Fibroblast of mammary gland (primary cell): ENCODE measurements at places on chromosomes 5 and 9.

GRCh38 chr5:60487885-60488442 lies 212.0 kb downstream of the DEPDC1B start:
- peak; percentile 24 for DNase-seq

GRCh38 chr5:151492729-151493128 lies 45.3 kb downstream of the SLC36A1 start:
- DNase-seq, result peak; percentile 71

GRCh38 chr9:35859310-35859989 lies 10.8 kb downstream of the OR13J1 start:
- DNase-seq, result peak; percentile 46

GRCh38 chr5:78677777-78678668 lies 29.5 kb upstream of the LHFPL2 start:
- peak; percentile 99 for DNase-seq

GRCh38 chr5:30959238-30959637 lies 234.2 kb upstream of the CDH6 start:
- no peak for DNase-seq

DNA sequence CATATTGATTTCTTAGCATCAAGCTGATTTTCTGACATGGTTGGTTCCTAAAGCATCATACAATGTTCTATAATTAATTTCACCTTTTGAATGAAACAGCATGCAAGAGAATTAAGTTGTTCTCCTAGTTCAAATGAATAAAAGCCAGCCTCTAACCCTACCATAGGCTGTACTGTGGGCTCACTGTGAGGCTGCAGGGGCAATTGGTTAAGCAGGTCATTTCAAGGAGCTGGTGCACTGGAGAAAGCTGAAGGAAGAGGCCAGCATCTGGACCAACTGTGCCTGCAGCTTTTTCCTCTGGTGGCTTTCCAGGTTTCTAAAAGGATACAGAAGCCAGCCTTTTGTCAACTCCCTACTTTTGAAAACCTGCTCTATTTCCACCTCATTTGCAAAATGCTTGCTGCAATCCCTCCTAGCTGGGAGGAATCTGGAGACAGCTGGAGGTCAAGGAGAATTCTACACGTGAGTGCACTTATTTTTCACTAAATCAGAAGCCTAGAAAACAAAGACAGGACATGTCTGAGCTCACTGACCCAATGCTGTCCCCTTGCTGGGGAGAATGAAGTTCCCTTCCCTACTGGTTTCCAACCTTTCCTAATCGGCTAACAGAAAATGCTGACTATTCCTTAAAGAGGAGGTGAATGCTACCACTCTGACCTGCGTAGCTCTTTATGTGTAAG lies 158.9 kb downstream of the APBA1 start:
- DNase-seq, result no peak

DNA sequence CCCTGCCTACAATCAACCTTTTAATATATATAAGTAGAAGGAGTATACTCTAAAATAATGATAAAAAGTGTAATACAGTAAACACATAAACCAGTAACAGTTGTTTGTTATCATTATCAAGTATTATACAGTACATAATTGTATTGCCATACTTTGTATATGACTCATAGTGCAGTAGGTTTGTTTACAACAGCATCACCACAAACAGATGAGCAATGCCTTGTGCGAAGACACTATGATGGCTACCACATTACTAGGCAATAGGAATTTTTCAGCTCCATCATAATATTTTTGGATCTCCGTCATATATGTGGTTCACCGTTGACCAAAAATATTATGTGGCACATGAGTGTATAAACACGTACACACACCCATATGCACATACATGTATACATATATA lies 69.7 kb upstream of the APC start:
- DNase-seq, result peak; percentile 30

- peak; percentile 96 for DNase-seq
Measured at GRCh38 chr5:54390015-54390414, 65.5 kb upstream of the HSPB3 start.

DNA sequence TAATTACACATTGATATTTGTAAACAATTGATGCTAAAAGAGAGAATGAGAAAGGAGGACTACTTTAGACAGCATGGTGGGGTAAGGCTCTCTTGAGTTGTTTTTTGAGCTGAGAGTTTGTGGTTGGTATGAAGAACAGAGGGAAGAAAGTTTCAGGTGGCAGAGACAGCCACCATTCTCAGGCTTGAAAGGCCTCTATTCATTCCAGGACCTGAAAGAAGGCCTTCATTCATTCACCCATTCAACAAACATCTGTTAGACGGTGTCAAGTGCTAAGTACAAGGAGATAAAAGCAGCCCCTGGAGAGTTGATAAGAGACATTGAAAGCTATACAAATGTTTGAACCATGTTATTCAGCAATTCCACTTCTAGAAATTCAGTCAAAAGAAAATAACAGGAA lies 21.7 kb upstream of the ADAM19 start:
- DNase-seq, result no peak

GRCh38 chr5:82019342-82020138 lies 47.7 kb downstream of the ATG10 start:
- DNase-seq, result no peak

DNA sequence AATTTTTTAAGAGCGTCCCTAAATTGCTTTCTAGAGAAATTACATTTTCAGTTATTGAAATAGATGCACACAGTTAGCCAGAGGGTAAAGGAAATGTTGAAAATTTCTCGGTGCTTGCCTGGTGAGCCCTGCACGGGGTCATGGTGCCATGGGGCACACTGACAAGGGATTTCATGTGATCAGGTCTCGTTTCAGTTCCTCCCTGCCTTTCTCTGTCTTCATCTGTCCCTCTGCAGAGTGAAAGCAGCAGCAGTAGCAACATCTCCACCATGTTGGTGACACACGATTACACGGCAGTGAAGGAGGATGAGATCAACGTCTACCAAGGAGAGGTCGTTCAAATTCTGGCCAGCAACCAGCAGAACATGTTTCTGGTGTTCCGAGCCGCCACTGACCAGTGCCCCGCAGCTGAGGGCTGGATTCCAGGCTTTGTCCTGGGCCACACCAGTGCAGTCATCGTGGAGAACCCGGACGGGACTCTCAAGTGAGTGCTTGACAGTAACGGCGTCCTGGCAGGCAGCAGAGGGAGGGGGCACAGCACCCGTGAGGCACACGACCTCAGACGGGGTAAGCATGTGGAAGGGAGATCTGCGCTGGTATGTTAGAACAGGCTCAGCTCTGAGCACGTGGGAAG lies 89.1 kb upstream of the OTULINL start:
- DNase-seq, result no peak

DNA sequence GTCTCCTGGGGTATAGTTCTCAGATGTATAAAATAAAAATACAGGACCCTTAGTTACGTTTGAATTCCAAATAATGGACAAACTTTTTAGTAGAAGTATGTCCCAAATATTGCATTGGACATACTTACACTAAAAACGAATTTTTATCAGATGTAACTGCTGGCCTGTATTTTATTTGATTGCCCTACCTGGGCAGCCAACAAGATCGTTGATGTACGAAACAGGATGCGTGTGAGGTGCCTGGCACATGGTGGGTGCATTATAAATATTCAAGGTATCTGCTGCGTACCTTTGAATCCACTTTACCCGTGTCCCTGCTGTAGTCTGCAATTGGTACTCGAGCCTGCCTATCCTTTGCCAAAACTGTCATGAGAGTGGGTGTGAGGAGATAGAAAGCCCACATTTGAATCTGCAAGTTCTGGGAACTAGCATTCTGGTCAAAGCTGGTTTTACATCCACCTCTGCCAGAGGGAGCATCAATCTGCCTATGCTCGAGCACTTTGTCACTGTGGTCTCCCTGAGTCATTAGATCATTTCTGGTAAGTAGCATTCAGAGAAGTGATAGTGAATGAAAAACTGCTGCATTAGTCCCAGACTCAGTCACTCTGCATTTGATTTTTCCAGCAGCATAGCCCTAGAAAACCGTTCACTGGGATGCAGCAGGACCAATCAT lies 133.7 kb upstream of the IQGAP2 start:
- DNase-seq, result no peak

DNA sequence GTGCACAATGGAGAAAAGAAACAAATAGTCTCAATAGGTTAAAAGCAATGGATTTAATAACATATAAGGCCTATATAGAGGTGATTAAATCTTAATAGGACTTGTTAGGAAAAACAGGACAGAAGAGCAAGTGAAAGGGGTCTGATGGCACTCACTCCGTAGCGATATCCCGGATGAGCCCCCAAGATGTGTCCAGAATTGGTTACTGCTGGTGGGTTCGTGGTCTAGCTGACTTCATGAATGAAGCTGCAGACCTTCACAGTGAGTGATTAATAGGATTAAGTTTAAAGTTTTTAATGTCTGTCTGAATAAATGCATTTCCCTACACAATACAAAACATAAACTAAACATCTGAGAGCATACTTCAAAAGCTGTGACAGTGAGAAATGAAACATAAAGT lies 110.4 kb upstream of the FAM174A start:
- no peak for DNase-seq

- no peak for DNase-seq
Measured at GRCh38 chr9:105855987-105856386, 161.6 kb downstream of the TMEM38B start.

DNA sequence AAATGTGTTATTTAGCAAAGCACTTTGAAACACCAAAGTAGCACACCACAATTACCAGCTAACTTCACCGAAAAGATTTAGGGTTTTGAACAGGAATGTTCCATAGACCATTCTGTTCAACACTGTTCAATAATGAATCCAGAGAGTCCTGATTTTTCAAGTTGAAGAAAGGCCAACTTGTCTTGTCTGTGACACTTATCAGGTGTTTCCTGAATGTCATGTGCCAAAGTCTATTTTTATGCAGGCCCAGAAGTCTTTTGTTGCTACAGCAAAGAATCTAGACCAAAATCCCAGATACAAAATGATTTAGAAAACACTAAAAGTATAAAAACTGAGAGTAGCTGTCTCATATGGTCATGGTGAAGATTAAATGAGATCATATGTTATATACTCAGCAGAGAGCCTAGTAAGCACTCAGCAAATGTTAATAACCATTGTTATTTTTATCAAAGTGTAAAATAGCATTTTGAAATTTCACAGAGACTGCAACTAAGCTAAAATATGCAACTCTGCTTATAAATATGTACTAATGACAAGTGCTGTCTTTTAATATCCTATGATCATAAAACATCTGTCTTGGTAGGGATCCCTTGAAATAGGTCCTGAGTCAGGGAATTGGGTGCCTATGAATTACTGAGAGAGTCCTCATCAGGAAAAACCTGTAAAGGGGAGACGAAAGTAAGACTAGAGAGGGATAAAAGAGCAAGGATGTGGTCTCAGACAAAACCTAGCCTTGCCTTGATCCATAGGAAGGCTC lies 122.4 kb upstream of the SLC12A2 start:
- no peak for DNase-seq

DNA sequence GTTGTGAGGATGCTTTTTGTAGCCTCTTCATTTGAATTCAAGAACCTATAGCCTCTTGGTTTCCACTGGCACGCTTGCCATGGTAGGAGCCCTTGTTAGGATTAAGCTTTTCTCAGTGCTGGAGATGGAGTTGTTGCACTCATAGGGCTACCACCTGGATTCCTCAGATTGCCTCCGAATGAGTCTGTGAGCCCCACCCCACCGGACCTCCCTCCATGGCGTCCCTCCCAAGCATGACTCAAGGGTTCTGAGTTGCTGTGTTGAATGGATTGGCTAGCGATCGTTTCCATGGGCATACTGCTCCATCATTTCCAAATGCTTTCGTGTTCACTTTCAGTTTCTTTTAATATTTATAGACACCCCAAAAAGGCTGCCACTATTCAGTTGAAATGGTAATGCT lies 69.9 kb downstream of the DAPK1 start:
- peak; percentile 57 for DNase-seq

GRCh38 chr9:81915801-81916505 lies 12.3 kb upstream of the SPATA31D4 start:
- no peak for DNase-seq

DNA sequence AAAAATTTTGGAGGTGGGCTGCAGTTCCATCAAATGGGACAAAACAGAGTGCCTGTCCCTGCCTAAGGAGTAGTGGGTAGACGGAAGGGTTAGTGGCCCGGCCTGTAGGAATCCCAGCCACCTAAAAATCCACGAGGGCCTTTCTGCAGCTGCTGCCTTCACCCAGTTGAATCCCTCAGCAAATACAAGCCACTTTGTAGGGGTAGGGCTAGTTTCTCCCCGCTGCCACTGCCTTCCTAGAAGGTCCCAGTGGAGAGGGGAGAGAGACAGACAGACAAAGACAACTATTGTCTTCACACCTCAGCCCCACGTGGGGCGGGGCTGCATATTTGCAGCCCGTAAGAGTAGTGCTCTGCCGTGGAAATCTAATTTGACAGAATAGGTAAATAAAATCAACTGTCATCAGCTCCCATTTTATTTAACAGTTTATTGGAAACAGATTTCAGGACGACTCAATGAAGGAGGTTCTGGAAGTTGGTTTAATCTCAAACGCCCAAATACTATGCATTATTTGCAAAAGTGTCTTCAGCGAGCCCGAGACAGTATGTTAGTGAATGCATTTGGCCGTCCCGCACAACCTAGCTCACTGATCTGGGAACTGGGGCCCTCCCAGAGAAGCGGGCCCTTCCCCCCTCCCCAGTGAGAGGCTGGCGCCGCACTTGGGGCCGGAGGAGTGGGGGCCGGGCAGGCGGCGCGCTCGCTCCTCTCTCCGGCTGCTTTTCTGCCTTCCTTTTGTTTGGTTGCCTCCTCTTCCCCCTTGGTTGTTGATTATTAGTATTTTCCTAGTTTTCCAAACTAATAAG lies 67.6 kb upstream of the TBCA start:
- DNase-seq, result peak; percentile 3

- no peak for DNase-seq
Measured at GRCh38 chr5:54017580-54017979, 292.8 kb downstream of the ARL15 start.

GRCh38 chr9:33117796-33118195 lies 41.3 kb upstream of the SMU1 start:
- no peak for DNase-seq

- DNase-seq, result no peak
Measured at GRCh38 chr5:39107350-39107749, 33.2 kb upstream of the RICTOR start.

- DNase-seq, result no peak
Measured at GRCh38 chr5:148968311-148968710, 94.6 kb downstream of the SH3TC2 start.

GRCh38 chr5:14732991-14733390 lies 68.5 kb downstream of the OTULIN start:
- no peak for DNase-seq

DNA sequence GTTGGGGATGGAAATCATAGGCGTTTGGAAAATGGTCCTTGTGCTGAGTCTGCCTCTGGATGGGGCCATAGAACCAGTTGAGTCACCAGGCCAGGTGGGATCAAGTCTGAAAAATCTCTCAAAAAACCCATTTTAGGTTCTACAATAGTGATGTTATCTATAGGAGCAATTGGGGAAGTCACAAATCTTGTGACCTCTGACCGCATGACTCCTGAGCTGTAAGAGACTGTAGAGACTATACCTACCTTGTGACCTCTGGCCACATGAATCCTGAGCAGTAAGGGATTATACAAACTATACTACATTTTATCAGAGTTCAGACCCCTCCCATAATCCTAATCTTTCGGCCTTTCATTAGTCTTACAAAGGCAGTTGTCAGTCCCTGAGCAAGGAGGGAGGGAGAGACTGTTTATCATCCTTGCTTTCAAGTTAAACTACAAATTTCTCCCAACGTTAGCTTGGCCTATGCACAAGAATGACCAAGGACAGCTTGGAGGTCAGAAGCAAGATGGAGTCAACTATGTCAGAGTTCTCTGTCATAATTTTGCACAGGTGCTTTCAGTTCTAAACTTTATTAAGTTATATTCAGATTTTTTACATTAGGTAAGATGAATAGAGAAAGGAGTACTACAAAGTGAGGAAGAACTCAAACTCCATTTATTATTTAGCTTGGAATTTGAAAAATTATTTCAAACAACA lies 11.5 kb upstream of the JMY start:
- DNase-seq, result no peak
